ENCODE measurements at places on chromosomes 3 and 15.

DNA sequence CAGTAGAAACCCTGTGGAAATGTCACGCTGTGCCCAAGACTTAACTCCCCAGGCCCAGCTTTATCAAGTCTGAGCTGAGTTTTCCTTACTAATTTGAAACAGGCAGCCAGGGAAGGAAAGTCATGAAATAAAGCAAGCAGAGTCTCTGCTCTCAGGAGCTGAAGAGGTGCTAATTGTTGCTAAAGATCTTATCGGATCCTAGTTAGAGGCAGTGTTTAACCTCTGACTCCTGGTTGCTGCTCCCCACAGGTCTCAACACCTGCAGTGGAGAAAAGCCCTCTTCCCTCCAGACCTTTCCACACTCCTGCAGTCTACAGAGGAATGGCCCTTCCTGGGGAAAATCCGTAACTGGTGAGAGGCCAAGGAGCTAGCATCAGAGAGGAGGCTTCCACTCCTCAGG lies 628.2 kb downstream of the NTRK3 start:
- DNase-seq, result no peak

GRCh38 chr3:102136183-102136582 lies 286.9 kb downstream of the NFKBIZ start:
- no peak for DNase-seq

- DNase-seq, result no peak
Observed at GRCh38 chr3:183306798-183307671, 54.0 kb downstream of the B3GNT5 start.

DNA sequence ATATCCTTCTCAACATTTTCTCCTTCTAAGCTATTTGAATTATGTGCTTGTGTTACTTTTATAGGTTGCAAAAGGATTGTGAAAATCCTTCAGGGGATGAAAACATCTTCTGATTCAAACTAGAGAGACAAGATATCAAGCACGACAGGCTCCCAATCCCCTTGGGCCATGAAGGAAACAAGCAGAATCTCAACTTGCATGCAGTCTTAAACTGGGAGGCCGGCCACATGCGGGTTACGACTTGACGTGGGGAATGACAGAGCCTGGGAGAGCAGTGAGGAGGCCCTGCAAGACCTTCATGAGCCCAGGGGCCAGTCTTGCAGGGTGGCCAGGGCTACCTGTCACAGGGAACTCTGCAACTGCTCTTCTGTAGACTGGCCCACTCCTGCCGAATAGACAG lies 94.4 kb downstream of the SCN11A start:
- DNase-seq, result no peak

DNA sequence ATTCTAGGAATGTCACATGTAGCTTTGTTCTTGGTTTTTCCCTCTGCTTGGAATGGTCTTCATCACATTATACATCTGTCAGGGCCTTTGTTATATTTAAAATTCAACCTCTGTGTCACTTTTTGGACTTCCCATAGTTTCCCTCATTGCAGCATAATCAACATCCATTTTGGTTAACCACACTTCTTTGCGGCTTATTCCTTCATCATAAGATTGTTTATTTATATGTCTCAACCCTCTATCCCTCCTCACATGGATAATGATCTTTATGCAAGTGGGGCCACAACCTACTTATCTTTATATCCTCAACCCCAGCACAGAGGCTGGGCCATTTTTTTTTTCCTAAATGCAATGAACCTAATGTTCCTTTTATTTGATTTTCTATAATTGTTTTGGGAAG lies 260.0 kb upstream of the THBS1 start:
- no peak for DNase-seq

- DNase-seq, result no peak
Observed at GRCh38 chr3:177934001-177934891, 602.0 kb upstream of the KCNMB2 start.

DNA sequence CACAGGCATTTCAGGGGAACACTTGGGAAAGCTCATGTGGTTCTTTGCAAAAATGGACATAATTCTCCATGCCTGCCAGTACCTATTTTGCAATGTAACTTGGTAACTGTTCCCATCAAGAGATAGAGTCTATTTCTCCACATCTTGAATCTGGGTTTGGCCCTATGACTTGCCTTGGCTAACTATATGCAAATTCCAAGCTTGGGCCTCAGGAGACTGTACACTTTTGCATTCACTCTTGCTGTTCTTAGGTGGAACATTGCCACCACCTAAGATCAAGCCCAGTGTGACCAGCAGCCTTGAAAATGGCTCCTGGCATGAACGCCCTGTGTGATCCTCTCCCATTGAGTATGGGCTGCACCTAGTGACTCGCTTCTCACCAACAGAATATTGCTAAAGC lies 19.8 kb upstream of the SMAD6 start:
- DNase-seq, result no peak

GRCh38 chr3:147736226-147736625 lies 327.1 kb downstream of the ZIC1 start:
- no peak for DNase-seq

DNA sequence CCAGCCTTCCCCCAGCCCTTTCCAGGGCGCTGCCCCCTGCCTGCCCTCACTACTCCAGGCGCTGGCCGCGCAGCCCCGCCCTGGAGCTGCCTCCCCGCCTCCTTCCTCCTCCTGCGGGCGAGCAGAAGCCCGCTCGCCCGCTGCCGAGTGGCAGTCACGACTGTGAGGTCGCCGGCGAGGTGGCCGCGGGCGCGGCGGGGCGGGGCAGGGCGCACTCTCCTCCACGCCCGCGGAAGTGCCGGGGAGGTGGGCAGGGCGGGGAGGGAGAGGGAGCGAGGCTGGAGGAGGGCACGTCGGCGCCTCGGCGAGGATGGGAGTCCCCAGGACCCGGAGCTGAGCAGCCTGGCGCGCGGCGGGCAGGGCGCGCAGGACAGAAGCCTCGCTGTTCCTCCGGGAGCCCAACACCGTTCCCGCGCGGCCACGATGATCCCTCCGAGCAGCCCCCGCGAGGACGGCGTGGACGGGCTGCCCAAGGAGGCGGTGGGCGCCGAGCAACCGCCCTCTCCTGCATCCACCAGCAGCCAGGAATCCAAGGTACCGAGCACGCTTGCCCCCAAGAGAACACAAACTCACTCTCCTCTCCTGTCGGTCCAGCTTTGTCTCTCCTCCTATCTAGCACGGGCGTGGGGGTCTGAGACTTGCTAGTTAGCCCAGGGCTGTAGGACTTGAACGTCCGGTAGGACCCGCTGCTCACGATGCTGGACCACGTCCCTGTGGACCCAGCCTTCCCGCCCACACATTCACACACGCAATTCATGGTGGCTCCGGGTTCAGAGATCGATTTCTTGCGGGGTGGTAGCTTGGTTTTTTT lies at the start of gene STAC:
Gene STAC (plus strand): TSS at position 284 of the 811 bp plus-strand sequence. CDS start 140 bp downstream, at position 424.
- DNase-seq, result peak; percentile 33

GRCh38 chr3:127408022-127408683 lies 120.3 kb upstream of the PRR20G start:
- no peak for DNase-seq

GRCh38 chr15:59958288-59958687 lies 45.8 kb upstream of the FOXB1 start:
- no peak for DNase-seq

DNA sequence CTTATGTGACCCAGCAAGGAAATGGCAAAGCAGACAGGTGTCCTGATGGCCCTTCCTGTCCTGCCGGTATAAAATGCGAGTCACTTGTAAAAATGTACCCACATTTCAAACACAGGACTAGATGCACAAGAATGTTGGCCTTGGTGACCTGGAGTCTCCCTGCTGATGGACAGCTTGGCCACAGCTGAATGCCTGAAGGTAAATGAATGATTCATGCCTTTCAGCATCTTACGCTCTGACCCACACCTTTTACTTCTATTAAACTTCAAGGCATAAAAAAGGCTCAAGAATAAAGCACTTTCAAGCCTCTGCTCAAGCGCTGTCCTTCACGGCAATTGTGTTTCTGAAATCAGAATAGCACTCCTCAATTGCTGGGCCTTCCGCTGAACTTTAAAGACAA lies 228.0 kb upstream of the SLCO3A1 start:
- no peak for DNase-seq

DNA sequence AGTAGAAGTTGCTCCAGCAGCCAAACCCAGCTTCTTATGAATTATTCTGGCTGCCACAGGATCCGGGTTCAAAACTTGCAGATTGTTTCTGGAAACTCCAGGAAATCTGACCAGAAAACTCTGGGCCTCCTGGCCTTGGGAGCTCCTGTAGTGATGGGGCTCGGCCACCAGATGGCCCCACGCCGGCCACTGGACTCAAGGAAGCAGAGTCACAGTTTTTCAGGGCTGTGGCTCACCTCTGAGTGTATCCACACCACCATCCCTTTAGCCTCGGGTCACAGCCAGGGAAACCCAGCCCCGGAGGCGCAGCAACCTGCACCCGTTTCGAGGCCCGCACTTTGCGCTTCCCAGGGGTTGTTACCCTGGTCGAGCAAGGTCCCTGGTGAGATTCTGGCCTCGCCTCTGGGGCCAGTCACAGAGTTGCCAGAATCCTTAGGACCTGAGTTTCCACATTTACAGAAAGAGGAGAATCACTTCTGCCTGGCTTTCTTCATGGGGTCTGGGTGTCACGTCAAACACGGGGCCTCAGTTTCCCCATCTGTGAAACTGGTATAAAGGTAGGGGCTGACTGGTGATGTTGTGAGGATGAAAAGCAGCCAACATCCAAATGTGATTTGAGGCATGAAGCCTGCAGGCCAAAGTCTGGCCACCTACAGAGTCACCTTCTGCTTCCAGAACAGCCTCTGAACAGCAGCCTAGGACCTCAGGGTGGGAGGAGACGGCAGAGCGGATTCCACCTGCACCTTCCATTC lies 53.5 kb upstream of the LCTL start:
- DNase-seq, result peak; percentile 7

GRCh38 chr3:114194750-114195149 lies 15.9 kb upstream of the DRD3 start:
- DNase-seq, result no peak

All from NCI-H510A (cell line).